ENCODE measurements at places on chromosomes 3 and 15.
A peak's percentile ranks its signal among the peaks of the same experiment; 100 is the strongest.

DNA sequence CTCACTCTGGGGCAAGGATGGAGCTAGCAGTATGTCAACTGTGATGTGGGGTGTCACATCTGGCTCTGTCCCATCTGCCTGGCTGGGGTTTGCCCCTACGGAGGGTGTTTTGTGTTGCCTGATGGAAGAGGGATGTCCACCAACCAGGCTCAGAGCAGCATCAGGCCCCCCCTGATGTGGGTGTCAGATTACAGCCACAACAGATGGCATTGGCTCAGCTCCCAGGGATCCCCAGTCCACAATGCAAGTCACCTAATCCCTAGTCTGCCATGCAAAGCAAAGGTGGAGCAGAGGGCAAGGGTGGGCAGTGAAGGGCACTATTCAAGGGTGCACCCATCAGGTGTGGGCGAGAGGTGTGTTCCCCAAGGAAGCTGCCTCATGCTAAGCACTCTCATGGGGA is 48.9 kb upstream of the AMOTL2 start:
- DNase-seq: peak; percentile 27

- no peak for DNase-seq
These were observed 450.8 kb downstream of the MCTP2 start for GRCh38 chr15:94682171-94682570.

- DNase-seq: peak; percentile 0
These were observed 1134.1 kb downstream of the EPHA3 start for GRCh38 chr3:90241481-90241880.

DNA sequence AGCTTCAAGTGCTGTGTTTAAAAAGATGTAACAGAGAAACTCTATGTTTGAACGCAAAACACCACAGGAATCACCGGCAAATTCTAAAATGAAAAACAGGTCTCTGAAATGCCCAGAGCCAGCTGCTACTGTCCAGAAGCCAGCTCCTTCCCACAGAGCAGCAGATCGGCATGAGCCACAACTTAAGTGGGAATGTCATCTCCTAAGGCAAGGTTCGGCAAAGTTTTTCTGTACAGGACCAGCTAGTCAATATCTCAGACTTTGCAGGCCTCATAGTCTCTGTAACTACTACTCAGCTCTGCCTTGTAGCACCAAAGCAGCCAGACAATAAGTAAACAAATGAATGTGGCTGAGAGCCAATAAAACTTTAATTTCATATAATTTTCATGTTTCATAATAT is 4.9 kb downstream of the PLOD2 start:
- no peak for DNase-seq

DNA sequence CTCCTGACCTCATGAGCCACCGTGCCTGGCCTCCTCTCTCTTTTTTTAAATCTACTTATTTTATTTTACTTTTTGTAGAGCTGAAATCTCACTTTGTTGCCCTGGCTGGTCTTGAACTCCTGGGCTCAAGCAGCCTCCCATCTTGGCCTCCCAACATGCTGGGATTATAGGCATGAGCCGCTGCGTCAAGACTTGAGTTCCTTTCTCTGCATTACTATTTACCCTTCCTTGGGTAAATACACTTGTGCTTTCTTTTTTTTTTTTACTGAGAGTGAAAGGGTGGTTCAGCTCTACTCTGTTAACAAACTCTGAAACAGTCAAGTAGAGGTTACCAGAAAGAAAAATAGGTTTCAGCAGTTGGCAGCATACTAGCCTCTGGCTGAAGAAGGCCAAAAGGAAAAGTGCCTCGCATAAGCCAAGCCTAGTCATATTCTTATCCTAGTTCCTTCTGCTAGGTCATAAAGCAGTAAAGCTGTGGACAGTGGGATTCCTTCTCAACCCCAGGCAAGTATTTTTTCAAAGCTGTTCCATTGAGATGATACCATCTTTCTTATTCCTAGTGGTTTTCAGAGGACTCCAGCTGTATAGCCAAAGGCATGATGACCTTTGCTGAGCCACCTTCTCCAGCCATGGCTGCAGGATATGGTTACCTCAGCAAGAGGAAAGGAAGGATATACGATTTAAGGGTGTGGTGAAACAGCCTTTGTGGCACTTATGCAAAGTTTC is 135.1 kb downstream of the RBPMS2 start:
- no peak for DNase-seq

DNA sequence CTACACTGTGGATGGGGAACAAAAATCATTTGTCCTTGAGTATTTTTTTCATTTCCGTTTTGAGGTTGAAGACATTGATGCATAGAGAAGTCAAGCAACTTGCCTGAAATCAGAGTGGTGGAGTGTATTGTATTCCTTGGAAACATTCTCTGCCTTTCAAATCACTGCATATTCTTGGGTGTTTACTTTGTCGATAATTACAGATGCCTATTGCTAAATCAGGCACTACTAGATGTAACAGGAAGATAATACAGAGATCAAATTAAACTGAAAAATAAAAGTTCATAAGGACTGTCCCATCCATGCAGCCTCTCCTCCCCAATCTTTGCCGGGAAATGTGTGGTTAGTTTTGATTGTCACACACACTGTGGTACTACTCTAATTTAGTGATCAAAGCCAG is 37.4 kb upstream of the VEPH1 start:
- DNase-seq: no peak

- peak; percentile 93 for DNase-seq
These were observed 23.0 kb downstream of the CMTM7 start for GRCh38 chr3:32414522-32415202.

DNA sequence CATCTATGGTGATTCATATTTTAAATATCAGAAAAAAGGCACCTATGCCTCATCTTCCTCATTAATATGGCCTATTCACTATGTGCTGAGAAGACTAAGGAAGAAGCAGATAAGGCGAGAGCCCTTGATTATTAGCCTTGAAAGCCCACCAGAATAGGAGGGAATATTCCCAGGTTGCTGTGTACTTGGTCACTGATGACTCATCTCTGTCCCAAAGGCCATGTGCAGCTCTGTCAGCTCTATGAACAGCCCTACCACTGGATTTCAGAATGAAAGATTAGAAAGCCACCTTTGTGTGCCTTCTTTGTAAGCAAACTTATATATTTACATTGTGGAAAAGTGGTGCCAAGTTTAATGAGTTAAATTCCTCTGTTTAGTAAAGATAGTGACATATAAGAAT is 211.5 kb downstream of the NFKBIZ start:
- no peak for DNase-seq

DNA sequence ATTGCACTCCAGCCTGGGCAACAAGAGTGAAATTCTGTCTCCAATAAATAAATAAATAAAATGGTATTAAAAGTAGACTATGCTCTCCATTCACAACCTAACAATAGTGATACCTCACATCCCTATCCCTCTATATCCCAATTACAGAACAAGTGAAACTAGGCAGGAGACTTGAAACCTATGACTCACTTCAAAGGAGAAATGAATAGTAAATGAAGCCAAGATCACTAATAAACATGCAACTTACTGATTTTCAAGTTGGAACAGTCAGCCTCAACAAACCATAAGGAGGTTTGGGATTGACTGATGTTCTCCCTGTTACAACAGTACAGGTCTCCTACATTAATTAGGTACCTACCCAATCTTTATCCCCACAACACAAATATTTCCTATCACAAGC is 103.4 kb downstream of the GSK3B start:
- DNase-seq: peak; percentile 40

GRCh38 chr3:134327594-134327975 is 46.7 kb downstream of the AMOTL2 start:
- DNase-seq: peak; percentile 96

DNA sequence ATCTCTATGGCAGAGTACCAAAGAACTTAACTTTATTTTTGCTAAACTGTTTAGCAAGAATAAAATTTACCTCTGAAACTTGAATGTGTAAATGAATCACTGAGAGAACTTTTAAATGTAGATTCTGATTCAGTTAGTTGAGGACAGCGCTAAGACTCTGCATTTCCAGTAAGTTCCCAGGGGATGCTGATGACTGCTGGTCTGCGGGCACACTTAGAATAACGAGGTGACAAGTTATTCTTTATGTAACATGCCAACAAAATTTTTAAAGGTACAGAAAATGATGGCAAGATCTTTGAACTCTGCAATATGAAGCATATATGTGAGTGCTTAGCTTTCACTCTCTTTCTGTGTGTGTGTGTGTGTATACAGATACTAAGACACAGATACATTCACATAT is 56.4 kb downstream of the TGFBR2 start:
- no peak for DNase-seq

DNA sequence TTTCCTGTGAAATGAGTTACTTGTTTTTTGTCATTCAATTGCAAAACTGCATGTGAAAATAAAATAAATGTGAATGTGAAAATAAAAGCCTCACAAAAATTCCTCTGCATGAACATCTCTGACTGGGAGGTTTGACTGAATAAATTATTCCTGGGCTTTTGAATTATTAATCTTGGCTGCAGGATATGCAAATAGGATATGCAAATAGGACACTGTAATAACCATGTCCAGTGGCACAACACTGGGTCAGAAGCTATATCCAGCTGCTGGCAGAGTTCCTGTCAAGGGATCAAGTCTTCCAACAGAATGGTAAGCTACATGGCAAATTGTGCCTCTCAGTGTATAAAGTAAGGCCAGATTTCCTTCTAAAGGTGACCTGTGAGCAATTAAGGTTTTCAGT is at the start of gene SUCNR1:
SUCNR1 (plus strand) TSS at position 246 of the 400 bp plus-strand sequence. CDS start 6,250 bp downstream, outside the sequence.
- no peak for DNase-seq

DNA sequence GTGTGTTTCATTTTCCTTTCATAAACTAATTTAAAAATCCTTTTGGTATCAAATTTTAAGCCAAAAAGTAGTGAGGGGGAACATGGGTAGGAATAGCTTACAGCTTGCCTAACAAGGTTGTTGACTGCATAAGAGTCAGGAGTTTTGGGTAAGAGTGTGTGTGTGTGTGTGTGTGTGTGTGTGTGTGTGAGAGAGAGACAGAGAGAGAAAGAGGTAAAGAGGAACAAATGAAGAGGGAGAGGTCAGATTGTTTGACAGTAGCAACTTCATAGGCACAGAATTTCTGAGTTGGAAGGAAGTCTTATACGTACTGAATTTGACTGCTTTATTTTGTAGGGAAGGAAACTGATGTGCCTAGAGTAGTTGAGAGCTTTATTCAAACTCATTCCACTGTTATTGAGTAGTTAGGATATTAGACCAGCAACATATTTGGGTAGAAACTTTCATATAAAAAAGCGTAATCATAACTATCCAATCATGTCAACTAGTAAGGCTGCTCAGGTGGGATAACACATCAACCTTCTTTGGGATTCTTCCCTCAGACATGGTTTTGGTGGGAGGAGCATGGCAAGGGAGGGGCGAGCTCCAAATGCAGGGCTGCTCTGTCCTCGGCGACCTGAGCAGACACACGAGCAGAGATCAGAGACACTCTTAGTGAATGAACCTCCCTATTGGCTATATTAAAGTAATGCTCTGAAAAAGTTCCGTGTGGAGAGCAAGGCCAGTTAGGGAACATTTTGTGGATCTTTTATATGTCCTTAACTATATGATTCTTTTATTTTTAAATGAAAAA is 86.4 kb downstream of the LPP start:
- DNase-seq: no peak

- DNase-seq: peak; percentile 60
These were observed 4.1 kb downstream of the FBN1 start for GRCh38 chr15:48641416-48641815.

- peak; percentile 32 for DNase-seq
These were observed 17.6 kb downstream of the RSRC1 start for GRCh38 chr3:158127250-158128219.

DNA sequence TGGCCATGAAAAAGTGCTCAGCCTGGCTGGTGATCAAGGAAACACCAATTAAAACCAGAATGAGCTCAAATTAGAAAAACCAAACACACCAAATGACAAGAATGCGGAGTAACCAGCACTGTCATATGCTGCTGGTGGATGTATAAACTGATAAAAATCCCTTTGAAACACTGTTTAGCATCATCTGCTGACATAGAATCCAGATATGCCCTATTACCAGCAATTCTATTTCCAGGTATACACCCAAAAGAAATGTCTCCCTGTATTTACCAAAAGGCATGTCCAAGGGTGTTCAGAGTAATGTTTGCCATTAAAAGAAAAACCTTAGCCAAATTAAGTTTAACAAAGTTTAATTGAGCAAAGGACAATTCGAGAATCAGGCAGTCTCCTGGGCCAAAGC is 138.6 kb downstream of the FMN1 start:
- DNase-seq: no peak

GRCh38 chr15:31446546-31446945 is 119.9 kb downstream of the KLF13 start:
- no peak for DNase-seq

DNA sequence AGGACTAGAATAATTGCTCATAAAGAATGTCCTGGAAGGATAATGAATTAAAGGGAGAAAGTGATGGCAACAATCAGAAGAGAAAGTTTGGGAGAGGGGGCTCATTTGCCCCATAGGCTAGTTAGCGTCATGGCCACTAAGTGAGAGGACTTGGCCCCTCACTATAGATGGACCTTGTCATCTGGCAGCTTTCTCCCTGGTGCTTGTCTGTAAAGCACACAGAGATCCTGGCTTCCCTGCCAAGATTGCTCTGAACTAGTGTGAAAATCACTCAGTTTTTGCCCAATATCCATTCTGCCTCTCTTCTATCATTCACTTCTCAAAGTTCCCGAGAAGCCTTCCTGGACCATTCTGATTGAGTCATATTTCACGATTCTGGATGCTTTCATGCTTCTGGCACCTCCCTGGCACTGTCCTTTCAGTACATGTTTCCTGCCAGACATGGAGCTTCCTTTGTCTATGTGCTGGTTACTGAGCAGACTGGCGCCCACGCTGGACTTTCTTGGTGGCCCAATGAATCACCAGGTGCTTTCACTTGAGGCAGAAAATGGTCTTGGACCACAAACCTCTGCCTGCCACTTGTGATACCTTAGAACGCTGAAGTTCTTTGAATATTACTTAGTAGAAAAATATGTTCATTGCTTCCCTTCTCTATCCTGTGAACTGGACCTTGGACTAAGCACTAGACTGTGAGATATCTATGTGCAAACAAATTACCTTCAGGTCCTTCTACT is 709.6 kb upstream of the CFAP20DC start:
- DNase-seq: no peak

GRCh38 chr3:154195620-154196356 is 74.6 kb downstream of the ARHGEF26 start:
- no peak for DNase-seq
